Muscle of back (tissue), 13 donors: ENCODE measurements at places on chromosomes 3 and 15.

- peak; percentile 74 for DNase-seq
These were observed 157.3 kb downstream of the ADAMTS9 start for GRCh38 chr3:64530434-64531049.

- DNase-seq, result no peak
These were observed 2.0 kb downstream of the NRROS start for GRCh38 chr3:196641333-196642054.

GRCh38 chr3:124504332-124505059 lies 225.8 kb upstream of the UMPS start:
- no peak for DNase-seq

GRCh38 chr3:183044547-183045229 lies 54.6 kb downstream of the MCCC1 start:
- DNase-seq, result no peak

DNA sequence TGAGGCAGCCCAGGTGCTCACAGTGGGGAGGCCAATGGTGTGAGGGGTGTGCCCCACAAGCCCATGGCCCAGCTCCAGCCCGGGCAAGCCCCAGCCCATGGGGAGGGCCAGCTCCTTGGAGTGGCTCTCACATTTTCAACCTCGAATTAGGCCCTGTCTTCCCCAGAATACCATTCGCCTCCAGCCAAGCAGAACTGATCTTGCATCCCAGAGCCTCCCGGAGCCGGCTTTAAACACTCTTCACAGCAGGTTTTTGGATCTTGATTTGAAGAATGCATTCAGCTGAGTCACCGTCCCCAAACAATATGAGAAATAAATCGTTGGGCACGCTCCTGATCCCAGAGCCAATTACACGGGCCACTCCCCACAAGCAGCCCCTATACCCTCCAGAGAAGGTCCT lies 23.7 kb downstream of the TPRA1 start:
- DNase-seq, result no peak

- DNase-seq, result no peak
These were observed 181.4 kb downstream of the GREM1 start for GRCh38 chr15:32899126-32899596.

DNA sequence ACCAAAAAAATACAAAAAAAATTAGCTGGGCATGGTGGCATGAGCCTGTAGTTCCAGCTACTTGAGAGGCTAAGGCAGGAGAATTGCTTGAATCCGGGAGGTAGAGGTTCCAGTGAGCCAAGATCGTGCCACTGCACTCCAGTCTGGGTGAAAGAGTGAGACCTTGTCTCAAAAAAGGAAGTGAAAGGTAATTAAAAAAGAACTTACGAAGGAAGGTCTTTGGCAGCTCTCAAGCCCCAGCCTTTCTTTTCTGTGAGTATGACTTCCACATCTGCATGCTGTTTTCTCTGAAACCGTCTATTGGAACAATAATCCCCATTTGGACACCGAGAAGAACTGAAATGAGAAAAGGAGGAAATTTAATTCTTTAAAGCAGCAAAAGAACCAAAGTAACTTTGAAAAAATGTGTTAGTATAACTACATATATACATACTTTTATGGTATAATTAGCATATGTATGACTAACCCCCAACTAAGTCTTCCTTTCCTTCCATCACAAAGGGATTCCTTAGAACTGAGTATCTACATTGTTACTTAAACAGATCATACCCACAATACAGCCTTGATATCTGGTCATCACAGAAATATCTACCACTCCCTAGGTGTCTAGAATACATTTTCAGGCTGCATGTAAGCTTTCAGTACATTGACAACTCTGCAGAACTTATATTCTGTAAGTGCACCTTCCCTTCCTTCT lies 50.1 kb downstream of the SETD2 start:
- peak; percentile 80 for DNase-seq

DNA sequence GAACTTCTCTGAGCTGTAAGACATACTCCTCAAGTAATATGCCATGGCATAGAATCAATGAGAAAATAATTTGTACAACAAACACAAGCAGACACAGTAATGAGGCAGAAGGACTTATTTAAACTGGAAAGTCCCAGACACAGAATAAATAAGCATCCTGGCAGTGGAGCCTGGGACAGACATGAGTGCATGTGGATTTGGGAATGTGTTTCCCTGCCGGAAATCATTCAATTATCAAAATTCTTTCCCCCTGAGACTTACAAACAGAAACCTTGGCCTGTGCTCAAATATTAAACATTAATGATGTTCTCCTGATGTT lies 520.1 kb downstream of the ROBO1 start:
- peak; percentile 65 for DNase-seq

GRCh38 chr3:88301273-88301995 lies 151.7 kb downstream of the C3orf38 start:
- no peak for DNase-seq

GRCh38 chr15:84552896-84553295 lies 47.9 kb upstream of the ZSCAN2 start:
- DNase-seq, result no peak

GRCh38 chr15:38073178-38073946 lies 138.9 kb downstream of the TMCO5A start:
- DNase-seq, result no peak

DNA sequence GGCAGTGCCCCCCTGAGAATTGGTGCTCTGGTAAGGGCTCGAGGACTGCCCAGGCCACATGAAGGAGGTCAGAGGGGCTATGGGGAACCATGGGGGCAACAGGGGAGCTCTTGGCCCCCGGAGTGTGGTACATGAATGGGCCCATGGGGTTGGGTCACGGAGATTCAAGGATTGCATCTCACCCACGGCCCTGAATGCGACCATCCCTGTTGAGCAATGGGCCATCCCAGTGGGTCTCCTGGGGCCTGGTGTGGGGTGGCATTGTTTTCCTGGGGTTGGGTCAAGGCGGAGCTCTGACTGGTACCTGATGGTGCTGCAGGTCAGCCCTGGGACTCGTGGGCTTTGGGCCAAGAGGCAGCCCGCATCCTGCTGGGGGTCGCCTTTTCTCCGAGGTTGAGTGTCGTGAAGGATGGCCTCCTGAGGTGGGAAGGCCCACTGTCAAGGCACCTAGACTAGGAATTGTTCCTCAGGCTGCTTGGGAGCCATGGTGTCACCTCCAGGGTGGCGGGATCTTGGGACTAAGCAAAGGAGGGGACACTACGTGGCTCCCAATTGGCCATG lies 198.3 kb downstream of the UBE3A start:
- no peak for DNase-seq

- DNase-seq, result no peak
These were observed 77.2 kb downstream of the CADPS start for GRCh38 chr3:62798000-62798399.

- peak; percentile 74 for DNase-seq
These were observed 215.2 kb upstream of the ADAMTS9 start for GRCh38 chr3:64903006-64903405.

DNA sequence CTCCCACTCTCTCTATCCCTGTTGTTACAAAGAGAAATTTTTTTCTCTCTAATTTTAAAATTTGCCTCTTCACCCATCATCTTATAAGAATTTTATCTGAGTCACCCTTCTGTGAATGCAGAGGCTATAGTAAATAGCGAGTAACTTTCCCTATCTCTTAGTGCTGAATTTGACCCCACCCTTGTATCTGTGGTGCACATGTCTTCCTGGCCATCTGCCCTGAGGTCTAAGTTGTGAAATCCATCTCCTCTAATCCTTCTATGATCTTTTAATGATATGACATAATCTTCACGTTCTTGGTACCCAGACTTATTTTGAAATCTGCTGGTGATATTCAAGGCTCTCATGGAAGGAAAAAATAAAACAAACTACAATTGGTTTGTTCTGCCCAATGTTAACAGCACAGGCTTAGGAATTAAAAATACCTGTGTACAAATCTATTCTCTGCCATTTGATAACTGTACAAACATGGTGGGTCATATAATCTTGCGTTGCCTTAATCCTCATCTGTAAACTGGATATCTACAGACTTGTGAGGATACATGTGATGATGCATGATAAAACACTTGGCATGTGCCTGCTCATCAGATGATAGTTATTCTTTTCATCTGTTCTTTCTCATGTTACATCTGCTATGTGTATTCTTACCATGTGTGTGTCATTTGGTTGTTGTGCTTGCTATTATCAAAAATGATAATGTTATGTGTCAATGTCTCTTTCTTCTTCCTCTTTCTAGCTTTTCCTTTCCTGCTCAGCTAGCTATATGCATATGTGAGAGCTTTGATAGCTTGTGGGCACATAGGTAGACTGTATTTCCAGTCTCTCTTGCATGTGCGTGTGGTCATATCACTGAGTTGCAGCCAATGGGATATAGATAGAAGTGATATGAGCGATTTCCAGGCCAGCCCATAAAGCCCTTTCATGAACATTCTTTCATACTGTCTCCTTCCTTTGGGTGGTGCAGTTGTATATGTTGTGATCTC lies 13.7 kb upstream of the CCR3 start:
- DNase-seq, result peak; percentile 9

DNA sequence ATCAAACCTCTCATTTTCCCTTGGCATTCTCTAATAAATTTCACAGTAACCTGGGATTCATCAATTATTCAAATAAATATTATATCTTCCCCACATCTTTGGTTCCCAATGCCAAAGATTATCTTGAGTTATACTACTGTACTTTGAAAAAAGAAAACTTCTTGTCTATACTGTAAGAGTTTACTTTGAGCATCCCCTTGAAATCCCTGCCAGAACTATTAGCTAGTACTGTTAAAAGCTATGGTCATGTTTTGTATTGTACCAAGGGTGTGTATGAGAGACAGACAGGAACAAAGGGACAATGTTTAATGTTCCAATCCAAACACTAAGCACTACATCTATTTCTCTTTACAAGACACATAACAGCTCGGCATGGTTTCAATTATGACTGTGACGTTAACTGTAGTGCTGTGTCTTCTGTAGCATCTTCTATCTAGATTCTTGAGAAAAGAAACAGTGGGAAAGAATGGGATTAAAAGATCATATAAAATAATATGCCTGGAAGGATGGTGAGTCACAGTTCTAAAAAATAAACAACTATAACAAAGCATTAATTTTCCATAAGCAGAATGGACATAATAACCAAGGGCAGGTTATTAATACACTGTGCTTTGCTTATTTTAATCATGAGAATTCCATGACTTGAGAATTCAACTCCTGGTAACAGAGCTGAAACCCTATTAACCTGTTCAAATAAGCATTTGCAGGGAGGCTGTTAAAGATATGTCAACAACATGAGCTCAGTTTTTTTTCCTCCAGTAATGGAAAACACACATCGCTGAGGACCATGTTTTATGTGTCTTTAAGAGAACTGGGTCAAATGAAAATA lies 71.1 kb downstream of the ALDH1A2 start:
- no peak for DNase-seq
